H7 (cell line): ENCODE measurements at places on chromosomes 6 and 20. TPM values are rescaled to one million over a fixed set of nuclear protein-coding genes. Genes with fewer than 3 reads are reported as not detected.

KCNK5 gene
- 23.8 and 30.1 TPM in 2 replicates for total RNA-seq

GPR6 gene
- total RNA-seq = 0.14 and 0.63 TPM in 2 replicates

MCM8 gene
- 26.8 and 32.5 TPM in 2 replicates for total RNA-seq

CALHM4 gene
- total RNA-seq = not detected in 2 replicates

LZTS3 gene
- 10.2 and 11.0 TPM in 2 replicates for total RNA-seq

MCHR2 gene
- not detected in 2 replicates for total RNA-seq

XKR7 gene
- 0.63 and 0.73 TPM in 2 replicates for total RNA-seq

MOG gene
- 1.4 and 2.0 TPM in 2 replicates for total RNA-seq

DTNBP1 gene
- total RNA-seq = 3.7 and 4.2 TPM in 2 replicates
